ENCODE measurements at places on chromosomes 2 and 18.
A peak's percentile ranks its signal among the peaks of the same experiment; 100 is the strongest.

DNA sequence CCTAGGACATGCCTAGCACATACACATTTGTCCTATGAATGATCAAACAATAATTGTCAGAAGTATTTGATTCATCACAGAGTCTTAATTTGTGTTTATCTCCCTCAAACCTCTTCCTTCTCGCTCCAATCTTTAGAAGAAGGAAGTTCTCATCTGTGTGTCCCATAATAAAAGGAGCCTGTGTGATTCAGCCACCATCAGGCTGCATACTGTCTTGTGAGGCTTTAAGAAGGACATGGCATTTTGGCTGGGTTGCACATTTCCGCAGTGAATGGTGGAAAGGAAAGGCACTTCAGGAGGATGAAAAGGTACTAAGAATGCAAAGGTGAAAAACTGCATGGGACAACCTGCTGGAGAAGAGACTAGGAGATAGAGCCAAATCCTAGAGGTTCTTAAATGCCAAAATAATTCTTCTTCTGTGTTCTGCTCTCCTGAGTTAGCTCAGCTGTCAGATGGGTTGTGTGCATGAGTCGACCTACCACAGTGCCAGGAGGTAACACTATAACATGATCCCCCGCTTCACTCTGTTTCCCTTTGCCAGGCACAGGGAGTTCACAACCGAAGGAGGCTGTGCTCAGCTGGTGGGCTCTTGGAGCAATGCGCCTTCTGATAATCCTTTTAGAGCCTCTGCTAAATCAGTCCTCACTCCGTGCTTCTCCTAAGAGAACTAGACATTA, 120.1 kb downstream of the IRS1 start:
- no peak for DNase-seq

DNA sequence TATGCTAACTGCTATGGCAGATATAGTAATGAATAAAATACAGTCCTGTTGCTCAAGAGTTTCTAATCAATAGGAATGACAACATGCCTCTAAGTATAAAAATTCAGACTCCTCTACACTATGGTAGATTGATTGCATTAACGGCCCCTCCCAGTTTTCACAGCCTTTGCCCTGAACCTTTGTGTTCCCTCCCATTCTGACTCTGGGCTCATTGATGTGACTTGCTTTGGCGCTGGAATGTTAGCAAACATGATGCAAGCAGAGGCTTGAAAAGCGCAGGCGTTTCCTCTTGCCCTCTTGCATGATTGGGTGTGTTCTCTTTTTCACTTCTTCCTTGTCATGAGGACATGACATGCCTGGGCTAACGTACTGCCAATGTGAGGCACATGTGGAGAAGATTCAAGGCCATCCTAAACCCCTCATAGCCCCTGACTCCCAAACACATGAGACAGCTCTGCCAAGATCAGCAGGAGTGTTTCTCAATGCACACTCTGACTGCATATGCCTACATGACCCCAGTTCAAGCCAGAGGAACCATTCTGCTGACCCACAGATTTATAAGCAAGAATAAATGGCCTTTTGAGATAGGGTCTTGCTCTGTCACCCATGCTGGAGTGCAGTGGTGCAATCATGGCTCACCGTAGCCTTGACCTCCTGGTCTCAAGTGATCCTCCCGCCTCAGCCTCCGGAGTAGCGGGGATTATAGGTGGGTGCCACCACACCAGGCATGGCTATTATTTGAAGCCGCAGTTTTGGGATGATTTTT, 49.7 kb upstream of the CD28 start:
- peak; percentile 31 for DNase-seq

DNA sequence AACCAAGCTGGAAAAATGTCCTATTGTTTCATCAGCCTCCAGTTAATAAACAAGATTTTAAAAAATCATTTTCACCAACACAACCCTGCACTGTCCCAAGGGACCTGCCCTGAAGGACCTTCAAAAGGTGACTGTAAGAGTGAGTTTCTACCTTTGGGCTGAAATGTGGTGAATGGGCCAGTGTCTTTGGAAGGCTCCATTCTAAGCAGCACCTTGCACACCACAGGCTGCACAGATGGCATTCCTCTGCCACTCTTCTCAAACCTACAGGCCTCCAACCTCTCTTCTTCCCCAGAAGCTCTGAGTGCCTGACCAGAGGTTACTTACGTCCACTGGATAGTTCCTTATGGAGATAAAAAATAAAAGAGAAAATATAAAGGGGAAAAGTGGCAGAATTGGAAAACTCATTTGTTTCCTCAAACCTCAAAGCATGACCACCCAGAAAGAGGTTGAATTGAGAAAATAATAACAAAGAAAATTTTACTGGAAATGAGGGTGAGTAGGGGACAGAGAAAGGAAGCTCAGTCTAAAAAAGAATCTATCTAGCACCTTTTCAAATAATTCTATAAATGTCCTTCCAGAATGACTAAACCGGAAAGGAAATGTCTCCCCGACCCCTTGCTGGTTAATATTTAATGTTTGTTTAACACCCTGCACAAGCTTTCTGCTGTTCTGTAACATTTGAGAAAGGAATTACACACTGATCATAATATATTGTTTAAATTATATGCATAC, 175.7 kb downstream of the METTL4 start:
- DNase-seq: no peak

DNA sequence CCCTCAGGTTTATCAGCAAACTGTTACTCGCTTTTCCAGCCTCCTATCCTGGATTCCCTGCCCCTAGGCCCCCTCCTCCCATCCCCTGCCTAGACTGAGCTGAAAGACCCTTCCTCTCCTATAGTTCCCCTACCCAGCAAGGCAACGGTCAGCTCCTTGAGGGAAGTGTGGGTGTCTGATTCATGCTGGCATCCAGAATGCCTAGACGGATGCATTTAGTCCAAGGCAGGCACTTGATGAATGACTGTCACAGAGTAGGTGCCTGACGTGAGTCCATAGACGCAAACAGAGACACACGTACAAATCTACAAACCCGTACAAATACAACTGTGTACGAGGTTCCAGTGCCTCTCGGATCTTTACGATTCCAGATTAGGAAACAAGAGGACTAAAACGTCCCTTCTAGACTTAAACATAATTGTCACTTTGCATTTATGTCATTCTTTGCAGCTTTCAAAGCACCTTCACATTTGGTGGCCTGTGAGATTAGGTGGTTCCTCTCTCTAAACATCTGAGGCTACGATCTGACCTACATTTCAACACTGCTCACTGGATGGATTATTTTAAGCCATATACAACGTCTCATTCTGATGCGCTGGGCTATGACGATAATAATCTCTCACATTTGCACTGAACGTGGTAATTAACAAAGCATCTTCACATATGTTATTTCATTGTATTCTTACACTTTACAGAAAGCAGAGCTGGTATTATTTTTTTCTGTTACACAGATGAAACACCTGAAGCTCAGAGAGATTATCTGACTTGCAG, 36.7 kb downstream of the DNMT3A start:
- DNase-seq: no peak

DNA sequence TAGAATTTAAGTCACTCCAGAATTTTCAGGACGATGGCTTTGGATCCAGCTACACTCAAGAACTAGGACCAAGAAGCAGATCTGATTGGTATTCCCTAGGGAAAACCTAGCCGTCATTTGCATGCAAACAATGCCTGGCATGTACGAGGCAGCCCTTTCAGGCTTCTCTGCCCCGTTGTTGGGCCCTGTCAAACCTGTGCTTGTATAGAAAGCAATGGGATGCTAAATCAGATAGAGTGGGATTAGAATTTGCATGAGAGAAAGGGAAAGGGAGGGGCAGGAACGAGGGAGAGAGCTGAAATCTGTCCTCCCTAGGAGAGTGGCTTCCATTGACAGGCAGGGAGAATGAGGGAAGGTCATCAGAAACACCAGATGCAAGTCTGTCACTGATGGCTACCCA, 28.6 kb downstream of the ARID5A start:
- DNase-seq: no peak

- no peak for DNase-seq
Measured at GRCh38 chr18:26040051-26040656, 50.3 kb downstream of the SS18 start.

DNA sequence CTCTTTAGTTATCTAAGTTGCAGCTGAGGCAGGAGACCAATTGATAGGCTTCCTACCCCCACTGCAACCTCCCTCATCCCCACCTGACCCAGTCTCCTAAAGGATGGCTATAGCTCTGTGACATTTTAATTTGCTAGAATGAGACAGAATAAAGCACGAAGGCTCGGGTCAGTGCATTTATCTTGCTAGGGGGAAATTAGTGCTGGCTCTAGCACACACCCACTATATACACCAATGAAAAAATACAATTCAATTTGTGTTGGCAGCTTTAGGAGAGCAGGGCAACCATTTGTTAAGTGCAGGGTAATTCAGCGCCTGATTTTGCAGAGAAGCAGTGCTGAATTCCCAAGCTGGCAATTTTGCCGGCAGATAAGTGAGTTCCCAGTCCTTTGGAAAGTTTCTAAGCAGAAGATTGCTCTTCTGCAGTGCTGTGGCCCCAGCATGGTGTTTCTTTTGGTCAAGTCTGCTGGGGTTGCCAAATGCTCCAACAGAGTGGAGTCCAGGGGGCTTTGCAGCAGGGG, 346.0 kb downstream of the ALK start:
- DNase-seq: no peak

DNA sequence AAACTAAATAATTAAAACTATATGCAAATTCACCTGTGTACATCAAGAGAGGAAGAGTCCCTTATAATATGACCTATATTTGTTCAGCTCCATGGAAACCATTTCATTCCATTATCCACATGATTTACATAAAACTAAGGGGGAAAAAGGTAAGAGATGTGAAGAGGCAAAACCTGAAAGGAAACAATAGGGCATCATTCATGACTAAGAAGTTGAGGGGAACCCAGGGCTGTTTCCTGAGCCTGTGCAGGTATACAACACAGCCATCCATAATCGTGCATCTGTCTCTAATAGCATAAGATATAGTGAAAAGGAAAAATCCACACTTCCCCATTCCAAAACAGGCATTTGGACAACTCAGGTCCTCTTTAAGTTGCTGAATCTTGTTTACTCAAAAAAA, 151.3 kb downstream of the NR4A2 start:
- DNase-seq: no peak

DNA sequence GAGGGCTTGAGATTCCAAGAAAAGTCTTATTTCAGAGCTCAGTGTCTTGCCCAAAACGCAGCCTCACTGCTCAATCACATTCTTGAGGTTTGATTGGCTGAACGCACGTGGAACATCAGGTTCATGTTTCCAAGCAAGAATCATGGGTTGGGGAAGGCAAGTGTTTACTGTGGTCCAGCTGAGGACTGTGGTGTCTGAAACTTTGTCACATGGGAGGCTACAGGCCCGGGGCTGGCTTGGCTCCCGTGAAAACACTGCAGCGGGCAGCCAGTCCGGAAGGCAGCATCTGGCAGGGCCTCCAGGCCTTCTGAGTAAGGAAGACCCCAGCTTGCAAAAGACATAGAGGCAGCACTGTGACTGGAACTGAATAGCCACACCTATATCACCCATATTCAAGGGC, 84.7 kb downstream of the POLR1A start:
- DNase-seq: no peak

Data from erythroblast (primary cell).